Activated naive CD4-positive, alpha-beta T cell treated with anti-CD3 and anti-CD28 coated beads, Interleukin-2, amount 10 ng/mL, durations not matched to agents 7 days and 5 days (primary cell): ENCODE measurements at places on chromosomes 12 and 14.
A peak's percentile ranks its signal among the peaks of the same experiment; 100 is the strongest.

DNA sequence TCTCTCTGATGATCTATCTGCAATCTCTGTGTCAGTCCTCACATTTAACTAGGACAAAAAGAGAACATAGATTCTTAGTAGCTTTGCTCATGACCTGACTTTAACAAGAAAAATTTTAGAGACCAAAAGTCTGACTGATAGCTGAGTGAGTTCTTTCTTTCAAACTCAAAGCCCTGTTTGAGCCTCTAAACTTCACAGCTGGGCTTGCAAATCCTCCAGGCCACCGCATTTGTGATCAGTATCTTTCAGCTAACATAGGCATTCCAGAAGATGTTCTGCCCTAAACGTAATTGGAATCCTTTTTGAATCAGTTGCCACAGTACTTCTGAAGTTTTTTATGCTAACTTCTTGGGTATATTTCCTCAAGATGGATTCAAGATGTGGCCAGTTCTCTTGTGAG, 459.0 kb downstream of the DPF3 start:
- no peak for DNase-seq

DNA sequence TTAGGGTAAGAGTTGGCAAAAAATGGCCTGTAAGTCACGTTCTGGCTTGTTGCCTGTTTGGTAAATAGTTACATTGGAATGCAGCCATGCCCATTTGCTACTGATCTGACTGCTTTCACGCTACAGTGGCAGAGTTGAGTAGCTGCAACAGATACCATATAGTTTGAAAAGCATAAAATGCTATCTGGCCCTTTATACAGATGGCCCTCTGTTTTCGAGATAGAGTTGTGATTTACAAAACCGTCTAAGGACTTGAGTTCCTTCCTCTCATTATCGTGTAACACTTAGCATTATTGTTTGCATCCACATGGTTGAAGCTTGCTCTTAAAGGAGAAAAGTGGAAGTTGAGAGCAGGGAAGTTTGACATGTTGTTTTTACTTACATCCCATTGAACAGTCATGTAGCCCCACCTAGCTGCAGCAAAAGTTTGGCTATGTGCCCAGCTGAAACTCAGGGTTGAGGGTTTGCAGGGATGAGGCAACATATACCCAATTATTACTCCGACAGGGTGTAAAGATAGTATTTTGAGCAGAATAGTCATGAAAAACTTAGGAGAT, 11.3 kb upstream of the SCFD1 start:
- DNase-seq: no peak

DNA sequence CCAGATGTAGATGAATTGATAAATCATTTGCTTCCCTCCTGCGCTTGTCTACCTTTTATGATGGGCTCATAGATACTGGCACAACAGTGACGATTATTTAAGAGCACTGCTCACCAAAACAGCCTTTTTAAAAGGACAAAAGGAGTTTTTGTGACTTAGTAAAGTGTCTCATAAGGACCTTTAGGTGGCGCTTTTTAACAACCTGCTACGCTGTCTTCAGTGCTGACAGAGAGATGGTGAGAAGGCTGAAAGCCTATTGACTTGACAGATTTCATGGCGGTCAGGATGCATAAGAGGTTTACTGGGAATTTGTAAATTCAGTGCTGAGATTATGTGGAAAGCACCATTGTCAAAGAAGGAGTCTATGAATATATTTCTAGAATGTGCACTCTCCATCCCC, 87.6 kb downstream of the SLC15A5 start:
- no peak for DNase-seq

DNA sequence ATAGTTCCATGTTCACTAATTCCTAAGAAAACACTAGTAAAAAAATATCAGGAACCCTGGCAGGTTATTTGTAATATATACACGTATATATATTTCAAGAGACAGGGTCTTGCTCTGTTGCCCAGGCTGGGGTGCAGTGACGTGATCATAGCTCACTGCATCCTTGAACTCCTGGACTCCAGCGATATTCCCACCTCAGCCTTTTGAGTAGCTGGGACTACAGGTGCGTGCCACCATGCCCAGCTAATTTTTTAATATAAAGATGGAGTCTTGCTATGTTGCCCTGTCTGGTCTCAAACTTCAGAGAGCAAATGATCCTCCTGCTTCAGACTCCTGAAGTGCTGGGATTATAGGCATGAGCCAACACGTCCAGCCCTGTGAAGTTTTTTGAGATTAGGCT, 16.2 kb downstream of the GPRC5A start:
- DNase-seq: no peak

GRCh38 chr14:24456980-24457379, 14.4 kb upstream of the SDR39U1 start:
- no peak for DNase-seq

GRCh38 chr12:70823182-70823976, 97.2 kb downstream of the PTPRR start:
- DNase-seq: no peak

DNA sequence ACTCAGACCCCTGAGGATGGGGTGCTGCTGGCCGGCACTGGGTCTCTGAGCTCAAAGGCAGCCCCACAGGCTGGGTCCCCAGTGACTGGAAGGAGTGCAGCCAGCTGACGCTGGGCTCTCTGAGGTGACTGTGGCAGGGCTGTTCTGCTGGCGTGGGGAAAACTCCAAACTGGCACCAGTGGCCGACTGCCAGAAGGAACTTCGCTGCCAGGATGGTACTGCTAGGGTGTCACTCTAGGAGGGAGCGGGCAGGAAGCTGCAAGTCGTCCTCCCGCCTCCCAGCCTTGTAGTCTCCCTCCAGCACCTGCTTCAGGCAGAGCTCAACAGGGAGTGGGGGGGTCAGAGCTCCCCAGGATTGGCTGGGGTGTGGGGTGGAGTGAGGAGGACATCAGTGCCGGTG, 41.3 kb downstream of the CDC42BPB start:
- DNase-seq: no peak

GRCh38 chr14:56753396-56753795, 56.9 kb downstream of the OTX2 start:
- no peak for DNase-seq

- no peak for DNase-seq
Observed at GRCh38 chr12:115147916-115148315, 463.9 kb upstream of the TBX3 start.

GRCh38 chr12:107635139-107635538, 50.5 kb upstream of the PWP1 start:
- no peak for DNase-seq

DNA sequence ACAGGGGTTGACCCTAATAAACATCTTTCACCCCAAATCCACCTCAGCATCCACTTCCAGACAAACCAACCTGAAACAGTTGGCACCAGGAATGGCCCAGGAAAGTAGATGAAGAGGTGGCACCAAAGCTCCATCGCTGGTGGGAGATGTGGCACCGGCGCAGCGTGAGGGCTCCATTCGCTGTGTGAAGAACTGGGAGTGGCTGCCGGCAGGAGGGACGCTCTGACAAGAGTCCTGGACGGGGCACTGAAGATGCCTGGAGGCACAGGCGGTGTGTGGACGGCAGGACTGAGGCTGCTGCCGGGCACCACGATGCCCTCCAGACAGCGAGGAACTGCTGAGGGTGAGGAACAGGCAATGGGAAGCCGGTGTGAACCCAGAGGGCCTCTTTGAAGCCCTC, 29.3 kb downstream of the DIO3 start:
- DNase-seq: no peak

DNA sequence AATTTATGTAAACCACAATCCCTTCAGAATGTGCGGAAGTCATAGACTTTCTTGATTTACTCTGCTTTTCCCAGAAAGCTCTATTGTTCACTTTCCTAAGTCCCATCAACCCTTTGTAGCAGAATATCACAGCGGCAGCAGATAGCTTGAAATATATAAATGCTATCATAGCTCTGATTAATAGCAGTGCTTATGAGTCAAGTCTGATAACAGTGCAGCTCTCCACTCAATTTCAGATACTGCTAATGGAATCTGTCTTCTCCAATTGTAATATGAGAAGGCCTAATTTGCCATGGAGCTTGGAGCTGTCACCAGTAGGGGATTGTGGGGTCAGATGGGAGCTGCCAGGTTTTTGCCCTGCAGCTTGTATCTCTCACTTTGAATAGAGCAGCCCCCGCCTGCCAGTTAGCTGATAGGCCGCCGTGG, 10.9 kb downstream of the TMEM260 start:
- DNase-seq: no peak

GRCh38 chr12:52618216-52618615, at the start of gene KRT73:
Gene KRT73, minus strand, starts transcription at chr12:52618559. Its CDS starts 35 bp downstream, at chr12:52618524.
- peak; percentile 16 for DNase-seq

GRCh38 chr12:108977360-108977759, 43.5 kb downstream of the SVOP start:
- DNase-seq: no peak

DNA sequence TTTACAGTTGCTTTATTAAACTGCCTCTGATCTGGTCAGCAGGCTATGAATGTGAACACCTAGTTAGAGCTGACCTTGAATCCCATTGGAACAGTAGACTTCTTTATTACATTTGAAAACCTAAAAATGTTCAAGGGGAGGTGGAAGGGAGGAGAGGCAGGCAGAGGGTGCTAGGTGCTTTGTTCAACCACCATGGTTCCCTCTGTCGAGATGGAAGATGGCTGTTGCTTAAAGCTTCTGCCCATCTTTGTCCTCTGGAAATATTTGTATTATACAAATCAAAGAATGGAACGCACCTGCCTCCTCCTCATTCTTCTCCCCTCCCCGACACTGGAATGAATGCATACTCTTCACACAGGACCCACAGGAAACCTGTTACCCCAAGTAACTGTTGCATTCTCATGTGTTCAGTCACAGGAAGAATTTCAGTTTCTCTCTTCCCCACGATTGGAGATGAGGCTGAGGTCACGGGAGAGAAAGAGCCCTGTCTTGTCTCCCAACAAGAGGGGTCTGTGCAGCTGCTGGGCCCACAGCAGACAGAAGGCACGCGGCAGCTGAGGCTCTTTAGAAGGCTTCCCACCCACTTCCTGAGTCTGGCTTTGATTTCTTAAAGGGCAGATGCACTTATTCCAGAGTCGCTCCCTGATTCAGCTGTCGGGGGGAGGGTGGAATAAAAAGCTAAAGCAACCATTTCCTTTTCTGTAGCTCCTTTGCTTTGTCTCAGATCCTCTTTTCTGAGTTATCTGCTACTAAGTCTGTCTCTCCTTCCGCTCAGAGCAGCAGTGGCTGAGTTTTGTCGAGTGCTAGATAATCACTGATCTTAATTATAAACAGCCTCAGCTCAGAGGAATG, 217.9 kb upstream of the BTG1 start:
- DNase-seq: peak; percentile 65

DNA sequence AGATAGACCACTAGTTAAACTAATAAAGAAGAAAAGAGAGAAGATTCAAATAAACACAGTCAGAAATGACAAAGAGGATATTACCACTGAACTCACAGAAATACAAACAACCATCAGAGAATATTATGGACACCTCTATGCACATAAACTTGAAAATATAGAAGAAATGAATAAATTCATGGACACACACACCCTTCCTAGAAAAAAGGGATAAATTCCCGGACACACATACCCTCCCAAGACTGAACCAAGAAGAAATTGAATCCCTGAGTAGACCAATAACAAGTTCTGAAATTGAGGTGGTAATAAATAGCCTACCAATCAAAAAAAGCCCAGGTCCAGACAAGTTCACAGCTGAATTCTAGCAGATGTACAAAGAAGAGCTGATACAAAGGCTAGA, 187.9 kb downstream of the SEC23A start:
- no peak for DNase-seq

GRCh38 chr12:57611827-57612710, 834 bp downstream of the ARHGEF25 start:
- DNase-seq: peak; percentile 12

- no peak for DNase-seq
Observed at GRCh38 chr14:99023371-99023770, 248.6 kb downstream of the BCL11B start.

GRCh38 chr14:36522972-36523715, 3.1 kb upstream of the NKX2-1 start:
- no peak for DNase-seq

- DNase-seq: peak; percentile 88
Observed at GRCh38 chr12:91877022-91877421, 268.6 kb downstream of the BTG1 start.

- no peak for DNase-seq
Observed at GRCh38 chr12:131574395-131574771, 136.5 kb upstream of the SFSWAP start.

- no peak for DNase-seq
Observed at GRCh38 chr14:33449268-33449667, 501.6 kb downstream of the EGLN3 start.

DNA sequence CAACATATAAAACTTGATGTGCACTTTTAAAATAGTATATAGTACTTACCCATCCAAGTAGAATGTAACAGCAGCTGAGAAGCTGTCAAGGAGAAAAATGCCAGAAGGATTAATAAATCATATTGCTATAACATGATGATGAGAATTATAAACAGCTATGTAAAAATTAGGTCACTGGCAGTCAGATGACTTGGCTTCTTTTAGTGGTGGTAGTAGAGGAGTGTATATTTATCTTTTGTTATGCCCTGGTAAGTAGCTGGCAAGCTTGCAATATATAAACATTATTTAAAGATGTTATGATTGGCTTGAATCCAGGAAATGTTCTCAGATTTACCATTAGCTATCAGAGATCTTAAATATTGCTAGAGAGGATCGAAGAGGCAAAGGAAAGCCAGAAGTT, 471.0 kb upstream of the MGAT4C start:
- DNase-seq: no peak

DNA sequence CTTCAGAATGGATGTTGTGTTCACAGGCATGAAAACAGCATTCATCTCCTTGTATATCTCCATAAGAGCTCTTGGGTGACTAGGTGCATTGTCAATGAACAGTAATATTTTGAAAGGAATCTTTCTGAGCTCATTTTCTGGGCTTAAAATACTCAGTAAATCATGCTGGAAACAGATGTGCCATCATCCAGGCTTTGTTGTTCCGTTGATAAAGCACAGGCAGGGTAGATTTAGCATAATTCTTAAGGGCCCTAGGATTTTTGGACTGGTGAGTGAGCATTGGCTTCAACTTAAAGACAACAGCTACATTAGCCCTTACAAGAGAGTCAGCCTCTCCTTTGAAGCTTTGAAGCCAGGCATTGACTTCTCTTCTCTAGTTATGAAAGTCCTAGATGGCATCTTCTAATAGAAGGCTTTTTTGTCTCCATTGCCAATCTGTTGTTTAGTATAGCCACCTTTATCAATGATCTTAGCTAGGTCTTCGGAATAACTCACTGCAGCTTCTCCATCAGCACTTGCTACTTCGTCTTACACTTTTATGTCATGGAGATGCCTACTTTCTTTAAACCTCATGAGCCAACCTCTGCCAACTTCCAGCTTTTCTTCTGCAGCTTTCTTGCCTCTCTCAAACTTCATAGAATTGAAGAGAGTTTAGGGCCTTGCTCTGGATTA, 79.6 kb upstream of the PSMA6 start:
- no peak for DNase-seq

GRCh38 chr14:96698960-96699539, 98.1 kb upstream of the VRK1 start:
- peak; percentile 49 for DNase-seq

- DNase-seq: no peak
Observed at GRCh38 chr12:52086366-52086765, 6.9 kb downstream of the SMIM41 start.

- DNase-seq: no peak
Observed at GRCh38 chr12:128531170-128531569, 264.2 kb downstream of the TMEM132C start.
